ENCODE measurements at places on chromosomes 5 and 9.

DNA sequence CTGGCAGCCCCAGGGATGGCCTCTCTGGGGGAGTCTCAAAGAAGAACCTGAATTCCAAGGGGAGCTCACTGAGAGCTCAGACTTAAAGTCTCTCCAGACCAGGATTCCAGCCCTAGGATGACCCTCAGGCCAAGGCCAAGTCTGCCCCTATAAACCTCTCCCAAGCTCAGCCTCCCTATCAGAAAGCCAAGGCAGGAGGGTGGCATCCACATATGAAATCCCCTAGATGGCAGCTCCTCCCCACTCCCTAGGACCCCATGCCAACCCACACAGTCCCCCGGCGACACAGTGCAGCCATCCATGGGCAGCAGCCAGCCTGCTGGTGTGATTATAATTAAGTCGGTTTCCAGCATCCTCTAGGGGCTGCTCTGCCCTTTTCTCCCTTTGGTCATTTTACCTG lies 269.9 kb downstream of the CDK5RAP2 start:
- no peak for DNase-seq

DNA sequence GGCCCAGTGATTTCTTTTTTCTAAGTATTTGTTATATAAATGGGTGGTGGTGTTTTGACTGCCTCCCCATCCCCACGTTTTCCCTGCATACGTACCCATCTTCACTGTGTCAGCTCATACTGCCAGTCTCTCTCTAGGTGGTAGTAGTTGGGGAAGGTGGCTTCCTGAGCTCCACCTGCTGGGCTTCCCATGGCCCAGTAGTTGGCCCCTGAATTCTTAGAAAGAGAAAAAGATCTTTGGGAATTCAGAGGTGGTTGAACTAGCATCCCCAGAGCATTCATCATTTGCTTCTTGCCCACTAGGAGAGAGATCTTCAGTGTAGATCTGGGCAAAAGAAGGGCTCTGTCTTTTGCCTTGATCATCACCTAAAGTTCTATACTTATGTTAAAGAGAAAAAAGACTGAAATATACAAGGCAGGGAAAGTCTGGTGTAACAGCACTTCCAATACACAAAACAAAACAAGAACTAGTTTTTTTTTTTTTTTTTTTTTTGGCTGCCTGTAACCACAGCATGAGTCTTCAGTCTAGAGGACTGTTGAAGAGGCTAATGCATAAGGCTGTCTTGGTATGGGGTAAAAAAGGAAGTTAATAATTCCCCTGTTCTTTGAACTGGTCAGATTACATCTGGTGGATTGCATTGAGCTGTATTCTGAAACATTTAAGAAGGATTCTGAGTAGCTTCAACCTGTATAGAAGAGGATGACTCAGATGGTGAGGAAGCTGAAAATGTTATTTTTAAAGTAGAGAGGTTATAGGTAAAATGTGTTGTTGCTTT lies 128.7 kb downstream of the ATG10 start:
- no peak for DNase-seq

DNA sequence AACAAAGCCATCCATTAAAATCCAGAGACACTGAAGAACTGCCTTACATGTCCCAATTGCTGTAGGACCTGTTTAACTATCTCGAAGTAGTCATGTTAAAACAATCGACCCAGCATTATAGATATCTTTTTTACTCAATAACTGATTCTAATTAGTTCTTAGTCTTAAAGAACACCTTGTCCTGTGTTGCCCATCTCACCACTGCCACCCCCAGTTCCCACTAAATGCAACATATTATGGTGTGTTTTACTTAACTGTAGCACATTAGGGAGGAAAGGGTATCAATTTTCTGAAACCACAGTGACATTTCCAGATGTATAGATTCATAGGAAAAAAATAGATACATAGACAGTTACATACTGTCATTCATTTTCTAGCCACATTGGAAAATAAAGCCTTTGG lies 221.2 kb downstream of the MEF2C start:
- DNase-seq = no peak

- no peak for DNase-seq
These were observed 4.7 kb downstream of the CXXC5 start for GRCh38 chr5:139652788-139653241.

DNA sequence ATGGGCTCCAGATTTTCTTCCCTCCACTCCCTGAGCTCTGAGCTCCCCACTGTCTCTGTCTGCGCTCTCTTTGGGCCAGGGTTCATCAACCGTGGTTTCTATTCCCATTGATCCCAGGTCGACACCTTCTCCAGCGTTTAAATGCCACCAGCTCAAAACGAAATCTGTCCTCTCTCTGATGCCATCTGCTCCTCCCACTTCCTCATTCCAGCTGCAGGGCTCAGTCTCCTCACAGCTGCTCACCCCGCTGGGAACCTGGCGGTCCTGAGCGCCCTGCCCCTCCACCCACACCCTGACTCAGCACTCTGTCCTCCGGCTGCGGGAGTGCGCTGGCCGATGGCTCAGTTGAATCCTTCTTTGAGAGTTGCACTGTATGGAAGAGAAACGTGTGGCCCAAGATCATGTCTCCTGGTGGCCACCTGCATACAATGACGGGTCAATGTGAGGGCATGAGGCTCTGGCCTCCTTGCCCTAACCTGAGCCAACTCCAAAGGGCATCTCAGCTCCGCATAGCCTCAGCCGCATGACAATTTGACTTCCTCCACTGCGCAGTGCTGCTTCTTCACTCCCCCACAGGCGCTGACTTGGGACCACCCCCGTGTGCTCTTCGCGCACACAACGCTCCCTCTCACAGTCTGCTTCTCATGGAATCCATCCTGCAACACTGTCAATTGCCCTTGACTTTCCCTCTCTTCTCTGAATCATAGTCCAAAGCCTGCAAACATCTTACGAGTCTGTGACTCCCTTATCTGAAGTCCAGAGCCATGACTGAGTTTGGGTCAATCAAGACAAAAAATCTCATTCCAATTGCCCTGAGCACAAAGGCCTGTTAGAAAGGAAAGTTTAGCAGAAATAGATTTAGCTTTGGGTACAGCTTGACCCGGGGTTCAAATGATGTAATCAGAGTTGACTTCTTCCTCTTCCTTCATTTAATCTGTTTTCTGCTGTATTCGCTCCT lies 82.4 kb downstream of the PTCH1 start:
- no peak for DNase-seq

GRCh38 chr9:69297300-69297980 lies 27.6 kb upstream of the ENTREP1 start:
- DNase-seq = no peak

DNA sequence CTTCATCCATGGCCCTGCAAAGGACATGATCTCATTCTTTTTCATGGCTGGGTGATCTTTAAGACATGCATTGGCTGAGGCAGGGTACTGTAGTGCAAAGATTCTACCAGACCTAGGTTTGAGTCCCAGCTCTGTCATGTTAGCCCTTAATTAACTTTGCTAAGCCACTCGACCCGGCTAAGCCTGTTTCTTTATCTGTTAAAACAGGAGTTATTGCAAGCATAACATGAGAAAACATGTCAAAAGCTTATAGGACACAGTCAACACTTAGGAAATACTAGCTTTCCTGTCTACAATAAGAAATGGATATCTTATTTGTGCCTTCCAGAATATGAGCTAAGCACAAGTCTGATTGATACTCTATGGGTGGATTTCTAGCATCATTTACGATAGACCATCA lies 92.6 kb downstream of the RASEF start:
- no peak for DNase-seq

DNA sequence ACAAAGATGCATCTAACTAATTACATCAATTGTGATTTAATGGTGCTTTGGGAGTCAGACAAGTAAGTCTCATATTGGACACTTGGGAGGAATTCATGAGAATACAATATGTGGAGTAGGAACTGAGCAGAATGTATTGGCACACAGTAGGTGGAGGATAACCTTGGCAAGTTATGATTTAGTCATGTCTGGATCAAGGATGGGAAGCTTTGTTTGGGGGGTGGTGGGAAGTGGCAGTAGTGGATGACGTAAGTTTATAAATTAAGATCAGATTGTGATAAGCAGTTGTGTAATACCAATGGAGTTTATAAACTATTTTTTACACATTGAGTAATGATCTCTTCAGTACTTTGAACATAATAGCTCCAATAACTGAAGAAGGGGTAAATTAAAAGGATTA lies 67.0 kb downstream of the SGCD start:
- DNase-seq = no peak

DNA sequence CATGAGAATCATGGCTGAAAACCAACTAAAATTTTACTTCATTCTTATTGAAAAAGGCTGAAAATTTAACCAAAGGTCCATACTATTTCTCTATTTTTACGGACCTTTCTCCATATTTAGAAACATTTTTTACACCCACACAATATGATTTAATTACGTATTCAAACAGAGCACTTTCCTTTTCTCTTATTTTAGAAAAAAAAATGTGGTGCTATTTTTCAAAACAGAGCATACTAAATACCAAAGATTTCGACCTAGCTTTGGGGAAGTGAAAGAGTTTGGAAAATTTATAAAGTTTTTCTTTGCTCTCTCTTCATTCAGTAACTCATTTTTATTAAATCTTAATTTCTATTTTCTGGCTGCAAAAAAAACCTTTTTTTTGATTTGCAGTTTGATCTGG lies 38.1 kb downstream of the RNF145 start:
- DNase-seq = no peak

GRCh38 chr5:65468633-65469032 lies 13.1 kb downstream of the ADAMTS6 start:
- DNase-seq = no peak

GRCh38 chr9:115837618-115838017 lies 316.0 kb upstream of the PAPPA start:
- DNase-seq = no peak

DNA sequence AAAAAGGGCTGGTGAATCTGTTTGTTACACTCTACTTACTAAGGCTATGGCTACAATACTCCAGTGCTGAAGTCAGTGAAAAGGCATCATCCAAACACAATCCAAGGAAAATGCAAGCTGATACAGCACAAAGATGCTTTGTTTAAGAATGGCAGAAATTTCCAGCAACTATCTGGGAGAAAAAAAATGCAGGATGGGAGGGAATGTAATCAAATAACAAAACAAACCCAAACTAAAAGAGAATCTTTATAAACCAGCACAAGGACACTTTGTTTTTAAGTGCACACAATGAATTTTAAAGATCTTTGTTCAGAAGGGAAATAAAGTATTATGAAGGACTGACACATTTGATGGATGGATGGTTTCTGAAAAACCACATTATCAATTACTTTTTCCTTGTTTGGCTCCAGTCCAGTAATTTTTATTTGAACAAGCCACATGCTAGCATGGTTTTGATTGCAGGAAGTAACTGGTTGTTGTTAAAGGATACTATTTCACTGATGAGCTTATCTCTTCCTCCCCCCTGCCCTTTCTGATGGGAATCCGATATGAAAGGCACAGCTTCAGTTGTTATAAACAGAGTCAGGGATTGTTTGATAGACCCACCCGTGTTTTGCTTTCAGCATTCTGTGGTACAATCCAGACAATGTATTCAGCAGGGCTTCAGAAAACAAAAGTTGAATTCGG lies 12.1 kb upstream of the TLE4 start:
- no peak for DNase-seq

DNA sequence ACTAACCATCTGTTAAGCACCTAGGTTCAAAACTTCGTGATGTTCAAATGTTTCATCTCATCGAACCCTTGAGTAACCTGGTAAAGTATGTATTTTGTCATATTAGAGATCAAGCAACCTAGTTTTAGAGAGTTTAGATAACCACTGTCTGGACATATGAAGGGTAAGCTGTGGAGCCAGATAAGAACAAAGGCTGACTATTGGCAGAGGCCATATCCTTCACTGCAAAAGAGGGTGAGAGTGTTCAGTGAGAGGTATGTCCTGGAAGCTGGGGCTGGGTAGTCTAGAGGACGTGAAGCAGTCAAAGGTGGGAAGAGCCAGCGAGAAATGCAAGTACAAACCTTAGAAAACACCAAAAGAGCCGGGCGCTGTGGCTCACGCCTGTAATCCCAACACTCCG lies 573.1 kb upstream of the KLF4 start:
- DNase-seq = no peak

DNA sequence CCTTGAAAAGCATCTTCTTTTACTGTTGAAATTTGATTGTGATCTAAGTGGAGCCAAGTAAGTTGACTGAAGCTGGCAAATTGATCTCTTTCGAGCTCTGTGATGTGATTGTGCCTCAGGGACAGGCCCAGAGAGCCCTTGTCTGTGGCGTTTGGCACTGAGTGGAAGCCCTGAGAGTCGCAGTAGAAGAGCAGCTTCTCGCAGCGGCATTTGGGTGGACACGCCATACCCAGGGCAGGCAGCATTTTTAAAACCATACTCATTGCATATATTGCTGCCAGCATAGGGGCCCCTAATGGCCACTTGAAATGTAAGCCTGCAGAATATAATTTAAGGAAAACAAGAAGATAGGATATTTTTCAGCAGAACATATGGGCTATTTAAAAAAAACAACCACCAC lies 894 bp downstream of the LRRTM2 start:
- DNase-seq = no peak

GRCh38 chr9:14006386-14007187 lies 307.4 kb downstream of the NFIB start:
- no peak for DNase-seq

GRCh38 chr9:121439016-121439415 lies 60.6 kb downstream of the GGTA1 start:
- DNase-seq = no peak

- peak; percentile 63 for DNase-seq
These were observed 12.5 kb upstream of the EXOSC2 start for GRCh38 chr9:130680836-130681768.

- peak; percentile 63 for DNase-seq
These were observed 92.1 kb downstream of the DAB2IP start for GRCh38 chr9:121743441-121744001.

DNA sequence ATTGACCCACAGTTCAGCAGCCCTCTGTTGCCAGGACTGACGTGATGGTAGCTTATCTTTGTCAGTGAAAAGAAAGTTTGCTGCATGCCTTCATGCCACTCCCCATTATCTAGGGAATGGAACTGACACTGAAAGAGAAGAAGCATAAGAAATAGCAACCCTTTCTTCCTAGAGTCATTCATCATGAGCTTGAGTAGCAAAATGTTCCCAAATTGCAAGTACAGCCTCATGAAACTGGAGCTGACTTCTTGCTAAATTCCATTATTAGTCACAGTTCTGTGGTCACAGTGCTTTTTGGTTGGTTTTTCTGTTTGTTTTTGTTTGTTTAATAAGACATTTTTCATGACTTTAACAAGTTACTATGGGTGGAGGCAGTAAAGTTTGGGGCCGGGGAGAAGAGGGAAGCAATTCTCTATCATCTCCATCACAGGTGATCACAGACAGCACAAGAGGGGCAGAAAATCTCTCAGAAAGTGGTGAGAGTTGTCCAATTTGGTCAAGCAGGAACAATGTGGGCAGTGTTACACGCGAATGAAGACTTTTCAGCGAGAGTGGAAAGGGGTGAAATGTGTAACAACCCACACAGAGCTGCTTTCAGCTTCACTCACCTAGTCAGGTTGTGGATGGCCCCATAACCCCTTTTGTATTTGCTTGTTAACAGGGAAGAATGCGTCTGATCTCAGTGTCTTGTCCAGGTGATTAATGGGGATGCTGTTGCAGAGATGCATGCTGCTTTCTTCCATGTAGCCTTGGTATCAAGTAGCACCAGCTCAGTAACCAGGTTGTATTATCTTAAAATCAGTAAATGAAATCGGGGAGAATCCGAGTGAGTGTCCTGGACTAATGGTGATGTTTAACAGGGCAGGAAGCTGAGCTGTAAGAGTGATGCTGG lies 440.4 kb downstream of the DMRT2 start:
- no peak for DNase-seq

Data from liver (tissue), 10 donors.